ENCODE measurements at places on chromosomes 12 and 14.

- no peak for DNase-seq
Measured at GRCh38 chr12:44464180-44464579, 411.9 kb downstream of the NELL2 start.

GRCh38 chr14:103196716-103197115 lies 73.5 kb downstream of the TNFAIP2 start:
- DNase-seq, result no peak

GRCh38 chr12:106753526-106753925 lies 21.0 kb upstream of the RIC8B start:
- DNase-seq, result no peak

DNA sequence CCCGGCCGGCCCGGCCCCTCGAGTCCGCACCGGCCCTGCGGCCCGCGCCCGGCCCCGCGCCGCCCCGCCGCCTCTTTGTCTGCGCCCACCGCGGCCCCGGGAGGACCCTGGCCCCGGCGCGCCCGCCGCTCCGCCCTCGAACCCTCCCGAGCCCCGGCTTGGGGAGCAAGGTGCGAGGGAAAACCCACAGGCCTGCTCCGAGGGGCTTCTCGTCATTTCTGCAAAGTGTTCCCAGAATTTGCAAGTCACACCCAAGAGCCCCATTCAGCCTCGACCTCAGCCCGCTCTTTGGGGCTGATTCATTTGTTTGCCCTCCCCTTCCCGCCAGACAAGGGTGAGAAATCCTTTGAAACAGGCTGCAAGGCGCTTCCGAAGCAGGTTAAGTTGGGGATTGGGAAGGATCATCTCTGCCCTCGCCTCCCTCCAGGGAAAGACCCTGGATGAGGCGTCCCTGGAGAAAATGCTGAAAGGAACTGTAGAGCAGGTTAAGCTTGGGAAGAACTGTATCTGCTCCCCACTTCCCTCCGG lies 325 bp upstream of the CLIP1 start:
- peak; percentile 53 for DNase-seq

- peak; percentile 59 for DNase-seq
Measured at GRCh38 chr14:89618811-89619551, 201.9 kb upstream of the FOXN3 start.

- no peak for DNase-seq
Measured at GRCh38 chr12:106673141-106673540, 90.3 kb downstream of the RFX4 start.

- DNase-seq, result peak; percentile 80
Measured at GRCh38 chr14:96729889-96730288, 67.3 kb upstream of the VRK1 start.

GRCh38 chr12:100987552-100988521 lies 193.3 kb downstream of the ANO4 start:
- peak; percentile 31 for DNase-seq

DNA sequence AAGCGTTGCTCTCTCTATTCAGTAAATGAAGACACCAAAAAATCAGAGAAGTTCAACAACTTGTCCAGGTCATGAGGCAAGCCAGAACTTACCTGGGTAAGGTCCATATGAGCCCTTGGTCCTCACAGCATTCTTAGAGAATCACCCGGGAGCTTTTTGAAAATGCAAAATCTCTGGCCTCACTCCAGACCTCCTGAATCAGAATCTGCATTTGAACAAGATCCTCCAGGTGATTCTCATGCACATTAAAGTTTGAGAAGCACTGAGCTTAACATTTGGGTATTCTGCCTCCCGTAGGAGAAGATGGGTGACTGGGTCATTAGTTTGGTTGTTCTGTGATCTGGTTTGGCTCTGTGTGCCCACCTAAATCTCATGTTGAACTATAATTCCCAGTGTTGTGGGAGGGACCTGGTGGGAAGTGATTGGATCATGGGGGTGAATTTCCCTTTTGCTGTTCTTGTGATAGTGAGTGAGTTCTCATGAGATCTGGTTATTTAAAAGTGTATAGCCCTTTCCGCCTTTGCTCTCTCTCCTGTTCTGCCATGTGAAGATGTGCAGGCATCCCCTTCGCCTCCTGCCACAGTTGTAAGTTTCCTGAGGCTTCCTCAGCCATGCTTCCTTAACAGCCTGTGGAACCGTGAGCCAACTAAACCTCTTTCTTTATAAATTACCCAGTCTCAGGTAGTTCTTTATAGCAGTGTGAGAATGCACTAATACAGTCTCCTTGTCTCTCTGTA lies 221.2 kb downstream of the RAD51B start:
- DNase-seq, result no peak

All from NCI-H526 (cell line).